NCI-H774 (cell line): ENCODE measurements at places on chromosomes 6 and 20.
A peak's percentile ranks its signal among the peaks of the same experiment; 100 is the strongest.

- no peak for DNase-seq
Measured at GRCh38 chr6:72886170-72886569, 264.3 kb downstream of the KCNQ5 start.

GRCh38 chr6:81752921-81753710, 635 bp upstream of the TENT5A start:
- DNase-seq = peak; percentile 99

DNA sequence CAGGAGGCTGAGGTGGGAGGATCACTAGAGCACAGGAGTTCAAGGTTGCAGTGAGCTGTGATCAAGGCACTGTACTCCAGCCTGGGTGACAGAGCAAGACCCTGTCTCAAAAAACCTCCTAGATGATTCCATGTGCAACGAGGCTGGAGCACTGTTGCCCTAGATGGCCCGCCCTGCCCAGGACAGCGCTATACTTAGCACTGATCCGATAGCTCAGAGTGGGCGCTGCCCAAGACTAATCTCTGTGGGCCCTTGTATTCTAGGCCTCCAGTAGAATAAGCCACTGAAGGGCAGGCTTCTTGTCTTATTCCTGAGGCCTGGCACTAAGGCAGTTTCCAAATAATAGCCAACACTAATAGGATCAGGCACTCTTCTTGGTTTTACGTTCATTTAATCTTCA, 41.0 kb downstream of the STK35 start:
- DNase-seq = no peak

GRCh38 chr6:167572106-167572505, 247.2 kb downstream of the TTLL2 start:
- DNase-seq = no peak

GRCh38 chr20:39190666-39191570, 228.8 kb downstream of the DHX35 start:
- DNase-seq = no peak

GRCh38 chr20:24873025-24873620, 75.9 kb upstream of the CST7 start:
- no peak for DNase-seq

- no peak for DNase-seq
Measured at GRCh38 chr6:147900247-147900830, 391.8 kb downstream of the SAMD5 start.

DNA sequence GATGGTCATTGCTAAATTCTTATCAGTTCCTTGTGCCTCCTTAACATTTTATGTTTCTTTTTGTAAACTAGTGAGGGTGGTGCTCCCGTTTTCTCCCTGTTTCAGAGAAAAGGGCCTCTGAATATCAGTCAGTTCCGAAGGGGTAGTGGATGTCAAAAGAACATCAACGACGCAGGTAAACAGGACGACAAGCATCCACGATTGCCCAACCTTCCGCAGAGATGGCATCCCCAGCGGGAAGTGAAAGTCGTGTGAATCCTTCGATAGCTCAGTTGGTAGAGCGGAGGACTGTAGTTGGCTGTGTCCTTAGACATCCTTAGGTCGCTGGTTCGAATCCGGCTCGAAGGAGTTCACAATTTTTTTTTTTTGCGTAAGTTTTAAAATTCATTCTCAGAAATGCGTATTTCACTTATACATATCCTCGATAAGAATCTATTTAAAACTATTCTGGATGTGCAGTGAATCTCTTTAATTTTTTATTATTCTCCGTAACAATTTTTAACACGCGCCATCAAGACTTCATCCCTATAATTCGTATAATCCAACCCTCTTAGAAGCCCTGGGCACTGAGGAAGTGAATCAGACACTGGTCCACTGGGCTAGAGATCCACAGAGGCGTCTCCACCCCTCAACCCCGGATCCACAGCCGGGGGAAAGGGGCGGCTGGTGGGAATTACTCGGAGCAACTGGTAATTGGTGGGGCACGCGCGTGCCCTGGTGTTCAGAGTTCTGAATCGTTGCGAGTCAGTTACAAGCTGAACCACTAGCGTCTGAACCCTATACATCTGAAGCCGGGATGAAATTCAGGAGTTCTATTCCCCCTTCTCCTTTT, 27.9 kb upstream of the ABT1 start:
- peak; percentile 87 for DNase-seq

- DNase-seq = no peak
Measured at GRCh38 chr20:2859330-2860121, 13.8 kb upstream of the PTPRA start.

GRCh38 chr6:127971945-127972391, 71.1 kb upstream of the THEMIS start:
- DNase-seq = no peak

DNA sequence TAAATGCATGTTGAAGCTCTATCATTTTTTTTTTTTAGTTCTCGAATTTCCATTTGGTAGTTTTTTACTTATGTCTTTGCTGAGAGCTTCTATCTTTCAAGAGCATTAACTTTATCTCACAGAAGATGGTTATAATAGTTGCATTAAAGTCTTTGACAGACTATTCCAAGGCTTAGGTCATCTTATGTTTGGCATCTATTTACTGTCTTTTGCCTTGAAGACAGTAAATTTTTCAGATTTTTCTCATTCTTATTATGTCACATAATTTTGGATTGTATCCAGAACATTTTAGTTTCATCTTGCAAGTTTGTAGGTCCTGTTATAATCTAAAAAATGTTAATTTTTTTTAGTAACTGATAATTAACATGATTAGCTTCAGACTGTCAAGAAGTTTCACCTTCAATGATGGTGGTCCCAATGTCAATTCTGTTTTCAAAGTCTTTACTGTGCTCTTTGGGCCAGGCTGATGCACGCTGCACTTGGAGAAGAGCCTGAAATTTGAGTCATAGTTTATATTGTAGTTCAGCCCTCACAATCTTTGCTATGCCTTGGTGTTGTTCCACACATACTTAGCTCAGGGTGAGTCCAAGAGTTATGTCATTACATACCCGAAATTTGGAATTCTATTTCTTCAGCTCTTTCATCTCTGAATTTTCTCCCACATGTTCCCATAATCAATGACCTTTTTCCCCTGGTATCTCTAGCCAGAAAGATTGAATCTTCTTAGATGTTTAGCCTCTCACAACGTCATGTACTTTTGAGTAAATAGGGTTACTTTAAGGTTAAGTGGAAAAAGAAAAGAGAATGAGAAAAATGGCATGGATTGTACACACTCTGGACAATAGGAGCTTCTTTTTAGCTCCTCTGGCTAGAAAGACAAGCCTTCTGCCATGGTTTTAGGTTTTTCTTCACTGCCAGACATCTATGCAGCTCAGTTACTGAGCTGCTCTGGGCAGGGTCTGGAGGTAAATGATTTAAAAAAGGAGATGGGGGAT, 110.3 kb upstream of the BTBD3 start:
- no peak for DNase-seq

DNA sequence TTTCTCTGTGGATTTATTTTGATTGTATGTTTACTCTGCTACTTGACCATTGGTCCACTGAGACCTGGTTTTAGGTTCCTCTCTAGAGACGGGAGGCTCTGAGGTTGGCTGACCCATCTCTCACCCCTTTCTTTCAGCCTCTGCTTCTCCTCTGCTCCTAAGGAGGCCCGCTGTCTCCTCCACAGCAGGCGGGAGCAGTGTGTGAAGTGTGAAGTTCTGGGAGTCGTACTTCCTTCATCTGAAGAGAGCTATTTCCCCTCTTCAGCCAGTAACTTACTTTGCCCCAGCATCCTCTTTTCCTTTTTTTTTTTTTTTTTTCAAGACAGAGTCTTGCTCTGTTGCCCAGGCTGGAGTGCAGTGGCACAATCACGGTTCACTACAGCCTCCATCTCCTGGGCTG, 21.1 kb downstream of the PDRG1 start:
- no peak for DNase-seq

- DNase-seq = no peak
Measured at GRCh38 chr6:6688951-6689350, 100.4 kb downstream of the LY86 start.

DNA sequence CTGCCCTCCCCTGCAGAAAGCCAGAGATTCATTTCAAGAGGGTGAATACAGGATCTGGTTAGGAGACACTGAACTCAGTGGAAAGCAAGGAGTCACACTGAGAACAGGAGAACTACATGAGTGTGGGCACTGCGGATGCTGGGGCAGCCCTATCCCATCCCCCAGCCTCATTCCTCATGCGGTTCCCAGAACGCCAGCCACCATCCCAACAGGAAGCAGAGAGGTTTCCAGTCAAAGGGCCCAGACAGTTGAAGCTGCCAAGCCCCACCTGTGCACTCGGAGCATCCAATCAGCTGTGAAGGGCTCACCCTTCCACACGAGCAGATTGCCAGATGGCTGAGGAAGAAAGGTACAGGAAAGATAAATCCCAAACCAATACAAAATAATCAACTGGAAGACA, 50.7 kb upstream of the PRND start:
- DNase-seq = no peak

DNA sequence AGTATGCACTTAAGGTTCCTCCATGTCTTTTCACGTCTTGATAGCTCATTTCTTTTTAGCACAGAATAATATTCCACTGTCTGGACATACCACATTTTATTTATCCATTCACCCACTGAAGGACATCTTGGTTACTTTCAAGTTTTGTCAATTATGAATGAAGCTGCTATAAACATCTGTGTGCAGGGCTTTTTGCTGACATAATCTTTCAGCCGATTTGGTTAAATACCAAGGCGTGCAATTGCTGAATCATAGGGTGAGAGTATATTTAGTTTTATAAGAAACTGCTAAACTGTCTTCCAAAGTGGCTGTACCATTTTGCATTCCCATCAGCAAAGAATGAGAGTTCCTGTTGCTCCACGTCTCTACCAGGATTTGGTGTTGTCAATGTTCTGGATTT, 44.9 kb upstream of the PHACTR2 start:
- no peak for DNase-seq
